Activated CD4-positive, alpha-beta T cell treated with anti-CD3 and anti-CD28 coated beads, Interleukin-2, Interleukin-6, amounts not matched to agents 100 ng/mL and 50 ng/mL, durations not matched to agents 16 hours and 8 hours (primary cell): ENCODE measurements at places on chromosomes 7 and 10.

- DNase-seq = no peak
Measured at GRCh38 chr7:26439521-26440232, 148.0 kb downstream of the SNX10 start.

DNA sequence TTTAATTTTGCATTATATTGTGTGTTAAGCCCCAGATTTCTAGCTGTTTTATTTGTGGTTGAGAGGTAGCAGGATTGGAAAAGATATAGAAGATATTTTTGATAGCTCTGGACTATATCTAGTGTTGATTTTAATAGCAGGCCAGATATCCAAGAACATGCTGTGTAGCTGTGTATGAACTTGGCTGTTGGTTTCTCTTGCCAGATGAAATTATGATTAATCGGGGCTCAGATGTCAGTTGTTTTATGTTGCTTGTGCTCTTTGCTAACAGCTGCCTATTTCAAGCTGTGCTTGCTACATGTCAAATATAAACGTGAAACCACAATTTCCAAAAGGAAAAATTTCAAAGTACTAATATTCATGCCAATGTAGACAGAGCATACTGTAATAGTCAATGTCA lies 141.1 kb downstream of the GRM3 start:
- no peak for DNase-seq

- peak; percentile 76 for DNase-seq
Measured at GRCh38 chr10:80187465-80188409, 17.6 kb downstream of the ANXA11 start.

DNA sequence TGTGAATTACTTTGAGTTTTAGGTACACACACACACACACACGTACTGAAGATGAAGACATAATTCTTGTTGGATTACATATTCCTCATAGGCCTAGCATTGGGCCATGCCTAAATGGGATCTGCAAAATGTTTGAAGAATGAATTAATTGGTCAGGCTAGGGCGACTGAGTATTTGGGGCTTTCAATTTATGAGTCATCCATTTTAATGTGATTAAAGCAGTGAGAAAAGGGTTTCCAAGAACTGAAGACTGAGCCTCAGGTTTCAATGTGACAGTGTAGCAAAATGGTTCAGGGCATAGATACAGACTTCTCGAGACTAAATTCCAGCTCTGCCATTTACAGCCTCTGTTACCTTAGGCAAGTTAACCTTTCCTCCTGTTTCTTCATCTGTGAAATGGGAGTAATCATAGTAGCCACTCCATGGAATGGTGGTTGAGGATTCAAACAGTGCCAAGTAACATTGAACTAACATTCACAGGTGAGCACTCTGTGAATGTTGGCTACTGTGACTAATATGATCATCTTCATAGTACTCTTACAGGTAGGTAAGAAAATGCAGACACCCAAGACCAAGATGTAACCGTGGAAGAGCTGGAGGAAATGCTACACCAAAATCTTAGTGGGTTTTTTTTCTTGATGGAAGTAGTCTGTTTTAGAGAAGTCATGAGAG lies 7.6 kb downstream of the BPGM start:
- DNase-seq = peak; percentile 71

- DNase-seq = no peak
Measured at GRCh38 chr7:29815181-29816105, 9.1 kb downstream of the WIPF3 start.

DNA sequence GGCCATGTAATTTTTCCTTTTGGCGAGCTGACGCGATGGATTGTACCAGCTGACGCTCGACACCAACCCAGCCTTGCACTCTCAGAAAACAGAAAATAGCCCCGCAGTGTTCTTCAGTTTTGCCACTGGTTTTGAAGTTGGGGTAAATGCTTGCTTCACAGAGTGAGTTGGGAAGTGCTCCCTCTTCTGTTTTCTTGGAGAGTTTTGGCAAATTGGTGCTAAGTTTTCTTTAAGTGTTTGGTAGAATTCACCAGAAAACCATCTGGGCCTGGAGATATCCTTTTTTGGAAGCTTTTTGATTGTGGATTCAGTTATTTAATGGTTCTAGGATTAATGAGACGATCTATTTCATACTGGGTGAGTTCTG lies 252.8 kb downstream of the ELFN1 start:
- no peak for DNase-seq

- no peak for DNase-seq
Measured at GRCh38 chr7:121083138-121083789, 94.8 kb downstream of the CPED1 start.

GRCh38 chr7:127571741-127572505 lies 13.5 kb downstream of the GCC1 start:
- no peak for DNase-seq

GRCh38 chr7:25843467-25843866 lies 308.5 kb upstream of the NFE2L3 start:
- DNase-seq = no peak

DNA sequence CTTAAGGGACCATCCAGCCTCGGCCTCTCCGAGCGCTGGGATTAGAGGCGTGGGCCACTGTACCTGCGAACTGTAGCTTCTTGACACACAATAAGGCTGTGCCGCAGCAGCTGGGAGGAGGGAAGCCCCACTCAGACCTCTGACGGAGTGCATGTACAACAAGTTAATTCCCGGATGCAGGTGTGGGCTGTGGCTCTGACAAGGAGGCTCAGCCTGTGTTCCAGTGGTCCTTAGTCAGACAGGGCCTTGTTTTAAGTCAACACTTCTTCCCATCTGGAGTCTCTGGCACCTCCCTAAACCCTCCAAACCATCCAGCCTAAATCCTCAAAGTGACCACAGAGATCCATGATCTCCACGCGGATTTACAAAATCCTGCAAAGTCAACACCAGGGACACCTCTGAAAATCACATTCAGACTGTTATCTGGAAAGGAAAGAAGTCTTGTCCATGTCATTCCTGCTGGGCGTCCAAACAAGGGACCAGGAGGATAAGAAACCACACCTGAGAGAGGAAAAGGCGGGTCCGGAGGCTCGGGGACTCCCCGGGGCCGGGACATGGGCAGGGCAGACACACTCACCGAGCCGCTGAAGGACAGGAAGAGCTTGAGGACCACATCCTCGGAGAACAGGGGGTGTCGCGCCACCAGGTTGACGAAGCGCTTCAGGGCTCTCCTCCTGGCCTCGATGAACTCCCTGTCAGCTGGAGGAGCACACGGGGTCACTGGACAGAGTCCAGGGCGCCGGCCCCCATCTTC lies 29.4 kb downstream of the NUDT1 start:
- DNase-seq = no peak

DNA sequence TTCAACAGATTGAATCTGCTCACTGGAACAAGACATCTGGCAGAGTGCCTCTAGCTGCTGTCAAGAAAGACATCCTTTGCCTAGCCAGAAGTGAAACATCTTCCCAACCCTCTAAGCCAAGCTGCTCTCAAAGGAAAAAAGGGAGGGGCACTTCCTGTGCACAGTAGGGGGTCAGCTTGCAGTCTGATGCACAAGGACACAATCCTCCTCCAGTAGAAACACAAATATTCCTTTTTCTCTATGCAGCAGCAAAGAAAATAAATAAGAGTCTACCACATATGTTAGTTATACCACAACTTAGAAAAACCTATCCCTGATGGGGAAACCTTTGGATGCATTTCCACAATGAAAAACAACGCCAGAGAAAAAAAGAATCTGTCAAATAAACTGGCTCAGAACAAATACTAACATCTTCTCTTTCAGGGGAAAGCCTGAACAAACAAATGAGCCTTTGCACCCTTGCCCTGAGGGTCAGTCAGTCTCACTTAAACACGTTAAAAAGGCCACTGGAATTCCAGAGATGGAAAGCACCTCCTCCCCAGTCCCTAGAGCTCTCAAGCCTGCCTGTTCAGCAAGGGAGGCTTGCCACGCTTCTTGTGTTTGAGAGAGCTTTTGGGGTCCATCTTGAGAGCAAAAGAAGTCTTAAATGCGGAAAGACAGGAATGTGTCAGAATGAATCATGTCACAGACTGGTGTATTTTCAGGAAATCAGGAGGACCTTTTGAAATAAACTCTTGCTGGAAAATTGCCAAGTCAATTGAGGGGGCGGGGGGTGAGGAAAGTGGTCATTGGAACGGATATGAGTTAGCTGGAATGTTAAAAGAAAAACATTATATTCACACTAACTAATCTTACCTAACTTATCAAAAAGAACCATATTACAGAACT lies 7.5 kb downstream of the LAMB1 start:
- no peak for DNase-seq

DNA sequence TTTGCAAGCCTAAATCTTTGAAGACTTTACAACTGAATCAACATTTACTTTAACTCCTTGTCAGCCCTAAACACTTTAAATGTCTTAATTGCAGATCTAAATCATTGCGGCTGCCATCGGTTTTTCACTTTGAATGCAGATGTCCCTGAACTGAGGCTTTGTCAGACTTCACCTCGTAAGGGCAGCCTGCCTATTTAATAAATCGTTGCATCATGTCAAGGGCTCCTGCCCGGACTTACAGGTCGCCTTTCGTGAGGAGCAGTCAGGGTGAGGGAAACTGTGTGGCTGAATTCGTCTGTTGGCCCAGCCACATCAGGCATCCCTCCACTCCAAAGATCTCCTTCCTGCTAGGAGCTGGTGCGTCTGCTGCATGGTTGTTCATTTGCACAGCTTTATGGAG lies 368.2 kb upstream of the NPVF start:
- DNase-seq = no peak

DNA sequence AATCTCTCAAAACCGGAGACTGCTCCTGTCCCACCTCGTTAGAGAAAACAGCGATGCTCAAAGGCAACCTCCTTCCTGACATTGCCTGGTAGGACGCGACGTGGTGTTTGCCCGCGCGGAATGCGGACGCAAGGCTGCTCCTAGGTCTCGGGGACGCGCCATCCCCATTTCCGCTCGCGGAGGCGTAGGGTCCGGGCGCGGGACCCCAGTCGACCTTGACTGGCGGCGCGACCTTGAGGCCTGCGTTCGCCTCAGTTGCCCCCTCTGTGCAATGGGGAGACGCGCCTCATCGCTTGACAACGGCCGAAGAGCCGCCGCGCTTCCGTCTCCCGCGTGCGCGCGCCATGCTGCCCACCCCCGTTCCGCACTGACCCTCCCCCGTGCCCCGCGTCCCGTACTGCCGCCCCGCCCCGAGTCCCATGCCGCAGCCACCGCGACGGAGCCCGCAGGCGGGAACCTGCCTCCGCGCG lies 412 bp upstream of the PPIA start:
- DNase-seq = no peak

DNA sequence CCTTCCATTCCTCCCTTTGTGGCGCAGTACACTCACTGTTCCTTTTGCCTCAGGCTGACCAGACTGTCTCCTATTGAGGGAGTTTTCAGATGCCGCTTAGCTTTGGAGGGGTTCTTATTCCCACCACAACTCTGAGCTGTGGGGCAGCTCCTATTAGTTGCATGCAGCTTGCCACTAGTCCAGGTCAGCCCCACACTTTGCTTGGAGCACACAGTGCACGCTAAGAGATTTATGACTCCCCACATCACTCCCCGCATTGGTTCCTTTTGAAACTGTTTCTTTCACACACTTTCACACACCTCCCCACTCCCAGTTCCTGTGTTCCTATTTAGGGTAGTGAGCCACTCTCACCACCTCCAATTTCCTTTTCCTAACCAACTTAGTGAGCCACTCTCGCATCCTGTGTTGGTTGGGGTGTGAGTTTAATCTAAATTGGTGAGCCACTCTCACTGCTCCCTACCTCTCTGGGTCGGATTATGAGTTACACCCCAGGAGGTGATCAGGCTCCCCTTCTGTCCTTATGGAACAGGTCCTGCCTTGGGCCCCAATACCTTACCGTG lies 10.4 kb upstream of the ZNF485 start:
- DNase-seq = peak; percentile 64
